NCI-H1105 (cell line): ENCODE measurements at places on chromosomes 16 and 17.

DNA sequence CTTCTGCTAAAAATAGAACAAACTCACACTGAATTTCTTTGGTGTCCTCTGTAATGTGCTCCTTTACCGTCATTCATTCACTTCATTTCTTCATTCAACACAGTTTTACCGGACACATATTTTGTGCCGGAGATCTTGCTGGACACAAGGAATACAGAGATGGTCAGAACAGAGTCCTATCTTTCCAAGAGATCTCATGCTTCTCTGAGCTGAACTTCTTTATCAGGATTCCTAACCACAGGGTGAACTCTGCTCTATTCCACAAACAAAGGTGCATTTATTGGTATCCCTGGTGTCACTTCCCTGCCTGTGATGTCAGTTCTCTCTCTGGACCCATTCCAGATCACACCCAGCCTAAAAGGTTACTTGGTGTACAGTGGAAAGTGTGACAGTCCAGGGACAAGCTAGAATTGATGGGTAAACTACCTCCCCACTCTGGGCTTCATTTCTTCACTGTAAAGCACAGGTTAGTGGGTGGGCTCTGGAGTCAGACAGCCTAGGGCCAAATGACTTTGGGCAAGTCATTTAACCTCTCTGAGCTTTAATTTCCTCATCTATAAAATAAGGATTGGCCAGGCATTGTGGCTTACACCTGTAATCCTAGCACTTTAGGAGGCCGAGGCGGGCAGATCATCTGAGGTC is 4.2 kb downstream of the IFI35 start:
- no peak for DNase-seq

- DNase-seq, result no peak
Measured at GRCh38 chr17:39252788-39253460, 27.2 kb upstream of the STAC2 start.

GRCh38 chr17:77459018-77459755 is 318.4 kb downstream of the SEC14L1 start:
- no peak for DNase-seq

GRCh38 chr17:80095038-80095843 is 6.1 kb upstream of the GAA start:
- no peak for DNase-seq

GRCh38 chr16:47470211-47470610 is 9.1 kb downstream of the PHKB start:
- DNase-seq, result no peak

GRCh38 chr16:19432429-19432828 is 14.7 kb downstream of the TMC5 start:
- no peak for DNase-seq

GRCh38 chr16:56428091-56428490 is 2.7 kb upstream of the AMFR start:
- DNase-seq, result no peak

DNA sequence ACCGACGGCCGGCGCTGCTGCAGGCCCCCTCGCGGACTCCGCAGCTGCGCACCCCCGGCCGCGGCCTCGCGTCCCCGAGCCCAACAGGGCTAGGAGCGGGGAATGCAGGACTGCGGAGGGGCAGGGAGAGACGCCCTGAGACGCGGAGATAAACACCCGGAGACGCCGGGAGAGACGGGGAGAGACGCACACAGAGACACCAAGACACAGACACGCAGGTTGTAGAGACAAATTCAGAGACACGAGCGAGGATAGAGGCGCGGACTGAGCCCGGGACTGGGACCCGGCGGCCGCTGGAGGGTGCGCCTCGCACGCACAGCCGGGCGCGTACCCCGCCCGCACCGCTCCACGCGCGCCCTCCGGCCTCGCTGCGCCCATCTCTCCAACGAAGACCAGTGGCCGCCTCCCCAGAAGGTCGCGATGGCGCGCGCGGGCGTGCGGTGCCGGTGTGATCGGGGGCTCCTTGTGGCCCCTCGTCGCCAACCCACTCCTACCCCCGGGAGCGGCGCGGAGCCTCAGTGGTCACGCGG is 902 bp downstream of the STAC2 start:
- no peak for DNase-seq

- DNase-seq, result no peak
Measured at GRCh38 chr17:83182620-83183101, 103.3 kb downstream of the METRNL start.
